ENCODE measurements at places on chromosomes 1 and 21.

- no peak for DNase-seq
Measured at GRCh38 chr1:116760487-116760886, 6.3 kb downstream of the CD2 start.

DNA sequence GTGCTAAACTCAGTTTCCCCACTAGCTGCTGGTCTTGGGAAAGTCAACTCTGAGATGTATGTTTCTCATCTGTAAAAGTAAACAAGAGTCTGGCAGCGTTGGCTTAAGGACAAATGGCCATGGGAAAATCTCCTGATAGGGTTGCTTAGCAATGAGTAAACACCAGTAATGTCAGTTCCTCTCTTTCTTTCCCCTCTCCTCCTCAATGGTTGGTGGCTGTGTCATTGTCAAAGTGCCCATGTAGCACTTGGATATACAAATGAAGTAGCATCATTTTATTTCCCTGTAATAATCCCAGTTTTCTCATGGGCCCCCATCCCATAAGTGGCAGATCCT, 2.2 kb upstream of the FYB2 start:
- no peak for DNase-seq

GRCh38 chr1:52423771-52424170, 19.4 kb downstream of the PRPF38A start:
- DNase-seq: no peak

- DNase-seq: no peak
Measured at GRCh38 chr1:159266832-159267231, 35.3 kb upstream of the FCER1A start.

DNA sequence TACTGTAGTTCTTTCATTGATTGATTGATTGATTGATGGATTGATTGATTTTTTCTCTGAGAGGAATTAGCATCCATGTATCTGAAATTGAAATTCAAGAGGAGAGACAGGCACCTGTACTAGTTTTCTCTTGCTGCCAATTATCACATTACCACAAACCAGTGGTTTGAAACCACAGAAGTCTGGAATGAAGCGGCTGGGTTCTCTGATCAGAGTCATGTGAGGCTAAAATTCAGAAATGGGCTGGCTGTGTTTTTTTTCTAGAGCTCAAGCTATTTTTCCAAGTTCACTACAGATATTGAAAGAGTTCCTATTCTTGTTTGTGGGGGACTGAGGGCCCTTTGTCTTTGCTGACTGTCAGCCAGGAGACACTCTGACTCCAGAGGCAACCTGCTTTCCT, 10.0 kb downstream of the NBPF3 start:
- DNase-seq: no peak

- no peak for DNase-seq
Measured at GRCh38 chr1:203805689-203806088, 10.3 kb downstream of the ZBED6 start.

DNA sequence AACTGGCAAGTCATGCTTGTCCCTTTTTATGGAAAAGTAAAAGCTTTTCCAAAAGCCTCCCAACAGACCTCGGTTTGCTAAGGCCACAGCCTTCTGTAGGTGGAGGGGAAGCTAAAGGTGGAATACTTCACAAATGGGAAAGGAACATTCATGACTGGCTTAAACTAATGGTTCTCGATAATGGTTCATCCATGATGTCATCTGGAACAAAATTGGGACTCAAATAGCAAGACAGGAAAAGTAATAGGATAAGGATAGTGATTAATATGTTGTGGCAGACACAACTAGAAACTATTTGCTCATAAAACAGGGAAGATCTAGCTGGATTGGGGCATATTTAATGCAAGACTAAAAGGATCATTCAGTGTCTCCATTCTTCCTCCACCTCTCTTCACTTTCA, 16.7 kb upstream of the SPATA6 start:
- DNase-seq: no peak

DNA sequence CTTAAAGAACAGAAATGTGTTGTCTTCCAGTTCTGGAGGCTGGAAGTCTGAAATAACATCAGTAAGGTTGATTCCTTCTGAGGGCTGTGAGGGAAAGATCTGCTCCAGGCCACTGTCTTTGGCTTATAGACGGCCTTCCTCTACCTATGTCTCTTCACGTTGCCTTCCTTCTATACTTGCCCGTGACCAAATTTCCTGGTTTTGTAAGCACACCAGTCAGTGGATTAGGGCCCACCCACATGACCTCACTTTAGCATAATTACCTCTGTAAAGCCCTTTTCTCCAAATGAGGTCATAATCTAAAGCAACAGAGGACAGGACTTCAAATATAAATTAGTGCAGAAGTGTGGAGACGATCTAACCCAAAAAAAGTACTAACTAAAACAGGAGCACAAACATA, 231.6 kb downstream of the NRIP1 start:
- DNase-seq: no peak

DNA sequence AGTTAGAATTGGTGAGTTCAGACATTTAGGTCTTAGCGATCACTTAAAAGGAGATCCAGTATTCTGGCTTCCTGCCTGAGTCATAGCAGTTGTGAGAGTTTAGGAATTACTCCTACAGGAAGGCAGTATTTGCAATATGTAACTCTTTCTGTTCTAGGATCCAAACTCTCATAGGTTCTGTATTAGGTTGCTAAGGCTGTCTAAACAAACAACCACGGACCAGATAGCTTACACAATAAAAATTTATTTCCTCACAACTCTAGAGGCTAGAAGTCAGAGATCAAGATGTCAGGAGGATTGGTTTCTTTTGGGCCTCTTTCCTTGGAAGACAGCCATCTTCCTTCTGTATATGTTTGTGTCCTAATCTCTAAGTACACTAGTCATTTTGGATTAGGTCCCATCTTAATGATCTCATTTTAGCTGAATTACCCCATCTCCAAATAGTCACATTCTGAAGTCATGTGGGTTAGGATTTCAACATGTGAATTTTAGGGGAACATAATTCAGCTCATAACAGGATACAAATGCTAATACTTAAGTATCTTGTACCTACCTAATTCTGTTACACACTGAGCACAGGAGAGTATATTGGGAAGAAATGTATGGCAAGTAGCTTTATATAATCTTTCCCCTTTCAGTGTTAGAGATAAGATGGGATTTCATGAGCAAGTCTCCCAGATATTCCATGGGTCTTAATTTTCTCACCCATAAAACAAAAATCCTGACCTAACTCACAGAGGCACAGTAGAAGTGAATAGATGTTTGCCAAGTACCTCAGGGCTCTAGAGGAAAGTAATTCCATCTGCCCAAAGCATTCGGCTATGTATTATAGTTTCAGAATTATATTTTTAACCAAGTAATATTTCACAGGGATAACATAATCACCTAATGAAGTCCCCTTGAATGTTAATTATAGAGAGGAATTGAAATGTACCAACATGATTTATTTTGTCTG, 144.4 kb downstream of the PTBP2 start:
- DNase-seq: no peak

DNA sequence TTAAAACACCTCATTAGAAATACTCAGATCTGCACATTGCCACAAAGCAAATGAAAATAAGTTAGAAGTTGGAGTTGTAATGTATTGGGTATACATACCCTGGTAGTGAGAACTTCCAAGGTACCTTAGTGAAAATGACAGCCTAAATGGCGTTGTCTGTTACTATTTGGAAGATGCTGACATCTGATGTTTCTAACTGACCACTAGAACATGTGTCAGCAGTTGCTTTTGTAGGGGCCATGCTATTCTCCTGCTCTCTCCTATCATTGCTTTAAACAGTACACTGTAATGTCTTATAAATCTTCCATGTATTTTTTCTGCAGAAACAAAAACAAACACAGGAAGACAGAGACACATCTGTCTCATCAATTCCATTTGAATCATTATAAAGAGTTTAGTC, 40.1 kb downstream of the LAMC1 start:
- no peak for DNase-seq

DNA sequence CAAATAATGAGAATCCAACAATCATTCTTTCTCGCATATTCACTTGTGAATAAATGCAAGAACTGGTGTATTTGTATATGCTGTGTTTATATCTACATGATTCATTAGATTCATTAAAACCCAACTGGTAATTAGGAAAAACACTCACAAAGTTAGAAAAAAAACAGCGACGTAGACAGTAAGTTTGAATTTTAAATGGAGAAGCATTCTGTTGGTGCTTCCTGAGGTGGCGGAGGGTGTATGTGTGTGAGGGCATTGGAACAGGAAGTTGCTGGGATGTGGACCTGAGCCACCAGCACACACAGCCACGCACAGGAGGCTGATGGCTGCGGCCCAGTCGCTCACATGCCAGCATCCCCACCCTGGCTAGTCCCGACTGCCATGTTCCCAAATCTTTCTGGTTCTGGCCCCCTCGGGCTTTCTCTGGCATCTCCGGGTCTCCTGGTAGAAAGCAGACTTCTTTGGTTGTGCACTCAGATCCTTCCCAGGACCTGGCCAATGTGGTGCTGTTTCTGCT, 121.6 kb upstream of the IRF2BP2 start:
- DNase-seq: no peak

GRCh38 chr1:105138458-105138893, 1388.8 kb downstream of the AMY1C start:
- DNase-seq: no peak

GRCh38 chr1:6282577-6283270, 21.8 kb upstream of the GPR153 start:
- DNase-seq: no peak

DNA sequence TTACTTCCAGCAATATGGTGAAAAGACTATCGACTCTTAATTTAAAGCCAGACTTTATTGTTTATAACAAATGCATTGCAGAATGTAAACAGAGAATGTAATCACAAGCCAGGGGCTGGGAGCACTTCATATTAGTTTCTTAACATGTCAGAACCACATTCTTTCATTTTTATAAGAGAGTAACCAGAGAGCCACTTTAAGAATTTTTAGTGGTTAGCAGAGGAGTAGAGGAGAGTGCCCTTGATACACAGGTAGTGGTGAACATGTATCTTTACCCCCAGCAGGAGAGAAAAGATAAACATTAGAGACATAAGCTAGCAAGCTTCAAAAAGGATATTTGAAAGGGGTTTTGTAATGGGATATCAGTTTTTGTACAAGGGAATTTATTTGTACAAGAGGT, 11.1 kb downstream of the AMY2B start:
- DNase-seq: no peak

GRCh38 chr1:62732331-62732730, 44.1 kb upstream of the DOCK7 start:
- DNase-seq: no peak

DNA sequence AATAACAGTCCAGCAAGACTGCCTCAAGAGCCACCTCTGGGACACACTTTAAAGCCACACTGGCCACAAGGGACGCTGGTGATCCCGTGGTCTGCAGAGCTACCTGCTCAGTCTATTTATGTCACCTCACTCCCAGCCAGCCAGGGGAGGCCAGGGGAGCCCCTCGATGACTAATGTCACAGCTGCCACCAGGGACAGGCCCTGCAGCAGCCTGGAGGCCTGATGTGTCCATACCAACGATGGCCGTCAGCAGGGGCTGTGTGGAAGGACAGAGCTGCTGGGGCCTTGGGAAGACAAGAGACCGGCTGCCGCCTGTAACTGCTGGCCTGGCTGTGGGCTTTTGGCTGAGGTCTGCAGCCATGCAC, 71.0 kb downstream of the SIK1 start:
- DNase-seq: no peak

DNA sequence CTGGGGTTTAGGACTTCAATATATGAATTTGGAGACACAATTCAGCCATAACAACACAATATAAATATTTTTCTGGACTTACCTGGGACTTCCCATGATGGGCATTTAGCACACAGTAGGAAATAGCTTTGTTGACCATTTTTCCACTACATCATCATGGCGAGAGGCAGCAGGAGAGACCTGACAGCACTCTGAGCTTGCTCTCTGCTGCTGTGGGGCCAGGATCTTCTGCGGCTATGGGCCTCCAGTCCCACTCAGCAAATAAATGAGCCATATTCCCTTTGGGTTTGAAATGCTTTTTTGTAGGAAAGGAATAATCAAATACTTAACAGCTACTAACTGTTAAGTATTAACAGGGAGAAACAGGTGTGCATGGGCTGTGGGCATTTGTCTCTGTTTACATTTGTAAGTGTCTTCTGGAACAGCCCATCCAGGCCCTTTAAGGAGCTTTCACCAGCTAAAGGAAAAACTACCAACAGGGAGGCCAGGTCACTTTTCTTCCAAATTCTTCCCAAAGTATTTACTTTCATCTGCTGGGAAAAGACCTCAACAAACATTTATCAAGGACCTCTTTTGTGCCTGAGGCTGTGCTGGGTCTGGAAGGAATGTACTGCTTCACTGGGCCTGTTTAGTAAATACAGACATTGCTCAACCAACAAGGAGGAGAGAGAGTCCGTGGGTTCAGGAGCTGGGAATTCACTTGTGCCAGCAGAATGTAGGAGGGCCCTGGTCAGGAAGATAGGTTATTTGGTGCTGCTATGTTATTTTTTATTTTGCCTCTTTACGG, 133.2 kb downstream of the LRIG2 start:
- DNase-seq: no peak

DNA sequence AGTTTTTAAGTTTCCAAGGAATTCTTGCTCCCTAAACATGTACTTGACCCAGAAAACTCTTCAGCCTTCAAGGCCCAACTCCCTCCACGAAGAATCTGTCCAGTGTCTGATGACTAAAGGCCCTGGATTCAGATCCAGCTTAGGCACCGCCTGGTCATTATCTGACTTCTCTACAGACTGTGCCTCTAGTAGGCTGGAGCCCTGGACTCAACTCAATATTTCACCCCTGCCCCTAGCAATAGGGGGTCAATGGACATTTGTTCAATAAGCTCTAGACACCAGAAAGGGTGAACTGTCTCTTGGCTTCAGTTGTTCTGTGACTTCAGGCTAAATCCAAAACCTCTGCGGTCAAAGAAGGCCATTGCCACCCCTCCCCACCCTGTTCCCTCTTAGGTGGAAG, 34.5 kb downstream of the NUAK2 start:
- DNase-seq: no peak

- DNase-seq: no peak
Measured at GRCh38 chr1:198449261-198449660, 91.2 kb downstream of the ATP6V1G3 start.
